T-helper 2 cell (primary cell): ENCODE measurements at places on chromosomes 11 and 22.

GRCh38 chr22:29346659-29347058 is 31.2 kb upstream of the RASL10A start:
- no peak for DNase-seq

DNA sequence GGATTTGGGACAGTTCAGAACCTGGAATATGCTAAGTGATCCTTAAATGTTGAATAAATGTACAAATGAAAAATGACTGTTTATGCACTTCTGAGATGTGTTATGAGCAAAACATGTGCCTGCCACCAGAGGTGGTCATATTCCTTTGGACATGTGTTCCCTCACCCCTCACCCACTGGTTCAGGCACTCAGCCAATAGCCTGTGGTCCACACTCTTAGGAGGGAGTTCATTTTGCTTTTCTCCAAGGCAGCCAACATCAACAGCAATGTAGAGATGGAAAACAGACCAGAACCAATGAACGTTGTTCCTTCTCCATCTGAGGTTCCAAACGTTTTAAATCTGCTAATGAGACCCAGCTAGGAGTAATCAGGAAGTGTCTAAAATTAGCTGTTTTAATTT is 44.0 kb downstream of the RPUSD4 start:
- no peak for DNase-seq

GRCh38 chr22:29994027-29994715 is 86.1 kb upstream of the HORMAD2 start:
- DNase-seq, result no peak

DNA sequence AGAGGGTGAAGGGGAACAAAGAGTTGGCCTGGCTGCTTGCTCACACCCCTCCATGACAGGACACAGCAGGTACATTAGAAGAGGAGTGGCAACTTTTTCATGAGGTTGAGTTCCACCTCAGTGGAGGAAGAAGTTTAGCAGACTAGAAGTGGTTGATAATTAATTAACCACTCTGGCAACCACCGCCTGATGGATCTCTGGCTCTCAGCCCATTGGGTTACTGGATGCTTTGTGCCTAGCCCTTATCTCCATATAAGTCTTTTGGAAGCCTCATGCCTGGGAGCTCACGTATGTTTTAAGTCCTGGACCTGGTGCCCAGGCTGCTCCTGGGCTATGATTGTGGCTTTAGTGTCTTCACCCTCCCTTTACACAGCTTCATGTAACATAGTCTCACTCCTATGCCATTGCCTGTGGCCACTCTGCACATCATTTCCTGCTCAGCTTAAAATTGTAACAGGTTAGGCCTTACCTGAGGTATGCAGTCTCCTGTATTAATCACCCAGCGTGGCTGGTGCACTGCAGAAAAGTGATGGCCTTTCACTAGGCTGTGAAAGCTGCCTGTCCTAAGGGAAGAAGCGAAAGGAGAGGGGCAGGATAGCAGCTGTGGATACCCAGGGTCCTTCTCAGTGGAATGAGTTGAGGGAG is 72.7 kb upstream of the CRTAM start:
- no peak for DNase-seq
